PC-9 (cell line): ENCODE measurements at places on chromosomes 7 and 10.

GRCh38 chr10:79241990-79242619 lies 105.2 kb upstream of the PPIF start:
- DNase-seq = no peak

DNA sequence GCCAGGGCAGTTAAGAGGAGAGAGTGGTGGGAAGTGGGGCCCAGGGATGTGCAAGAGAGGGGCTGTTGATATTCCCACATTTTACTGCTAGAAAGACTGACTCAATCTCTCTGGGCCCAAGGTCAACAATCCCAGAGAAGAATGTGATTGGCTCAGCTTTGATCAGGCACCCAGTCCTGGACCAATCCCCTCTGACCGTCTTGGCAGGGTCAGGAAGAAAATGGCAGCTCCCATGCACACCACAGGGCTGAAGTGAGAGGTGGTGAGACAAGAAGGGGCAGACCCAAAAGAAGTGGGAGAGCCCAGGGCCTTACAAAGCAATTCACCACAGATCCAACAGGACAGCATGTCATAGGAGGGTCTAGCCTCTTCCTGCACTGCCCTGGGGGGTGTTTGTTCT lies 3.3 kb upstream of the C10orf105 start:
- no peak for DNase-seq

GRCh38 chr10:118956802-118957442 lies 72.6 kb upstream of the NANOS1 start:
- DNase-seq = no peak

GRCh38 chr7:111172564-111173257 lies 81.8 kb downstream of the LRRN3 start:
- no peak for DNase-seq

DNA sequence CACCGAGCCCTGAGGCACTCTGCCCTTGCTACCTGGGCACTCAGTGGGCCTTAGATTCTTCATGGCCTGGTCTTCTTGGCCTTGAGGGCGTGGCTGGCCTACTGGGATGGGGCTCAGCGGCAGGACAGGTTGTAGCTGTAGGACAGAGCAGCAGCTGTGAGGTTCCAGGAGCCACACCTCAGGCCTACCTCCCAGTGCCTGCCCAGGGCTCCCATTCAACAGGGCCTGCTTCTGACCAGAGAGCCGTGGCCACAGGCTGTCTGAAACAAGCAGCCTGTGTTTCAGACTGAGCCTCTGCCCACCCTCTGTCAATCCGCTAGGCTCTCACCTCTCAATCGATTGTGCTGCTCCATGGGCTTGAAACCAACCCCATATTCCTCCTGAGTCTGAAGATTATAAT lies 928.0 kb upstream of the ZNF722 start:
- DNase-seq = no peak
